ENCODE measurements at places on chromosomes 4 and X.

DNA sequence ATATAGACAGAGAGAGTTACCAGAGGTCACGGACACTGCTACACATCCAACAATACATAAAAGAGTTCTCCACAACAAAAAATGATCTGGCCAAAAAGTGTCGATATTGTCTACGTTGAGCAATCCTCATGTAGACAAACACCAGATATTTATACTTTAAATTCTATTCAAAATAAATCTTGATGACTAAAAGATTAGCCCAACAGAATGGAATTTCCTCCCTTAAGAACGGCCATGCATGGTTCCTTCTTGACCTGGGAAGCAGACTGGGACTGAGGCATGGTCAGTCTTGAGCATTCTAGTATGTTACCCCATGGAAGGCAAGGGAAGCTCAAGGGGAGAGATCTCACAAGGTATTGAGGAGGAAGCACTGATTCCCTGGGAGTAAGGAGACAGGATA, 43.5 kb downstream of the LHFPL1 start:
- DNase-seq: no peak

- DNase-seq: no peak
These were observed 62.7 kb downstream of the BMP15 start for GRCh38 chrX:50973199-50973598.

GRCh38 chrX:118495958-118496762, 545 bp downstream of the DOCK11 start:
- peak; percentile 40 for DNase-seq

DNA sequence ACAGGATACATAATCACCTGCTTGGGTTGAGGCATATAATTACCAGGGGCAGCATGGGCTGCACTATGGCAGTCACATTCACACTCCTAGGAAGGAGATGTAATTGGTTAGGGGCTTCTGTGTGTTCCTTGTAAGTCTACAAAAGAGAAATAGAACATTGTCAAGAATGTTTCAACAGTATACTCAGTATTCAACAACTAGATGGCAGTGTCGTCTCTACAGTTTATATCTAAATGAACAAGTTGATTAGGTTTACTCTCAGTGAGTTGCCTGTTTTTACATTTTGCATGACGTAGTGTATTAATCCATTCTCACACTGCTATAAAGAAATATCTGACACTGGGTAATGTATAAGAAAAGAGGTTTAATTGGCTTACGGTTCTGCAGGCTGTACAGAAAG, 50.5 kb upstream of the RAB33B start:
- DNase-seq: no peak

DNA sequence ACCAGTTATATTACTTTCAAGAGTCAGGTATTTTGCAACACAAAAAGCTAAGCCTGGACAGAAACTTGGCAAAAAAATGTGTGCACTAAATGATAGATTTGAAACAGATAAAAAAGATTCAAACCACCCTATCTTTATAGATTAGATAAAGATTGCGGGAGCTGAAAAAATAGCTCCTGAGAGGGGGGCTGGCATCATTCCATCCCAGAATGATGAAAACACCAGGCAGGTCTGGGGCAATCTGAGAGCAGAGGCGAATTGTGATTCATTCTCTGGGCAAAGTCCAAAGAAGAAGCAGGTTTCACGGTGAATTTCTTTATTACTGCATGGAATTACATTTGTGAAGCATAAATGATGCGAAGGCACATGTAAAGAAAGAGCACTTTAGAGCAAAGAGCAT, 168.5 kb upstream of the DMD start:
- peak; percentile 12 for DNase-seq

GRCh38 chr4:148094149-148094548, 348.1 kb downstream of the NR3C2 start:
- no peak for DNase-seq

- DNase-seq: no peak
These were observed 24.5 kb downstream of the ELF4 start for GRCh38 chrX:130085551-130086446.

DNA sequence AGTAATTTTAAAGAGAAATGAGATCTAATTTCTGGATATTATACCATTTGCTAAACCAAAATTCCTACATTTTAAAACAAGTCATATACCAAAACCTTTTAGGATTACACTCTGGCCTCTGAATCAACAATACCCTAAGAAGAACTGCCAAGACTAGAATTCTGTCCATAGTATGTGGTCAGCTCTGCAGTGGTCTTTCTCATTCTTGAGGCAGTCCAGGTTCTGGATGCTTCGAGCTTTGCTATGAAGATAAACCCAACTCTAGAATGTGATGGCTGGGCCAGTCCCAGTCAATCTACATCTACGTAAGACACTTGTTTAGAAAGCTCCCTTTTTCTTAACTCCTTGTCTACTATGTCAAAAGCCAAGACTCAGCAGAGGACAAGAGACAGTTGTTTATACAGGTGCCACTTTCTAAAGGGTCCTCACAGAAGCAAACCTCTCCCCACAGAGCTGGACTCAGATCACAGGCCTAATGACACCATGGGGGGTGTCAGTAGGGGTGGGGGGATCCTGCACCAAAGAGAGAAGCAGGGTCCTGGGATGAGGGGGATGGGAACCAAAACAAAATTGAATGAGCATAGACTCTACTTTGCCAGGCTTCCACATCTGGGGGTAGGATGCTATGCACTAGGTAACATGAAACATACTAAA, 63.2 kb downstream of the SH3RF1 start:
- no peak for DNase-seq

- peak; percentile 41 for DNase-seq
These were observed 83.5 kb upstream of the SPRY1 start for GRCh38 chr4:123312951-123313592.

DNA sequence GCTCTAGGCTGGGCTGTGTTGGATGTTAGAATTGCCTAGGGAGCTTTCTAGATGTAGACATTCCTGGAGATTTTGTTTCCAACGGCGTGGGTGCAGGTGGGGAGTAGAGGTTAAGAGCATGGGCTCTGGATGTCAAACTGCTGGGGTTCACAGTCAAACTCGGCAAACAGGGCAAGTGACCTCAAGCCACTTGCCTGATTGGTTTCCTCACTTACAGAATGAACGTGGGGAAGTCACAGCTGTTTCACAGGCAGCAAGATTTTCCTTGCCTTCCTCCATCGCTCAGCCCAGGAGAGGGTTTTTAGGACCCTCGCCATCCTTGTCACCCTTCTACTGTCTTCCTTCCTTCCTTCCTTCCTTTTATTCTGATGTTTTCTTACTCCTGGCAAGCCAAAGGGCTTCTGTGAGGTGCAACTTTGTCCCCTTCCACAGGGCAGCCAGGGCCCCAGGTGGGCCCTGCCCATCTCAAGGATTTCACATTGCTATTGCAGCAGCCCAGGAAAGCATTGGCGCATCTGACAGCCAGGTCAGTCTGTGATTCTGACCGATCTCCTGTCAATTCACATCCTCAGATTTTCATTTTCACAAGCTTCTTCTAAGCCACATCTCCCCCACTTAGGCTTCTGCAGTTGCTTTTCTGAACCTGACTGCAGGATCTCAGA, 7.0 kb downstream of the RTL5 start:
- no peak for DNase-seq

DNA sequence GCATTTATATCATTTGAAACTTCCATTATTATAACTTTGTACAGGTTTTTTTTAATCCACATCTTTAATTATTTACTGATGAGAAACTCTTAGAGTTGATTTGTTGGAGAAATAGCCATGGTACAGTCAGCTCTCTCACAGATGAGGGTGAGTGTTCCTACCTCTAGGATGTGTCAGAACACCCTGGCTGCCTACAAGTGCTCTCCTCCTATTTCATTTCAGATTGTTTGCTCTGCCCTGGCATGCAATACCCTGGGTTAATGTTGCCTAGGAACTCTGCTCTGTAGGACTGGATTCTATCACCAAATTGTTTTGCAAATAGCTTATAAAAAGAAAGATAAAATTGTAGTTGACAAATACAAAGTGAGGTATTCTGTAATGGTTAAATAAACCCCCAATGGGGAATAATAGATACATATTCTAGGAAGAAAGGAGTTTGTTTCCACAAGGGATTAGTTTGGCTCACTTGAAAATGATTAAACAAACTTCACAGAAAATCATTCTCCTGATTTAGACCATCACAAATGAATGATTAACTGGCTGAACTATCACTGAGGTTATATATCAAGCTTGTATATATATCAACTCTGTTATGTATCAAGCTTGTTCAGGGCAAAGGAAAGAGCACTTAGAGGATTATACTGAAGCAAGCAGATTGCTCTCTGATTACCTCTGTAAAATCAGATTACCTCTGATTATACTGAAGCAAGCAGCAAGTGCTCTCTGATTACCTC, 150.0 kb downstream of the PDE5A start:
- DNase-seq: no peak

DNA sequence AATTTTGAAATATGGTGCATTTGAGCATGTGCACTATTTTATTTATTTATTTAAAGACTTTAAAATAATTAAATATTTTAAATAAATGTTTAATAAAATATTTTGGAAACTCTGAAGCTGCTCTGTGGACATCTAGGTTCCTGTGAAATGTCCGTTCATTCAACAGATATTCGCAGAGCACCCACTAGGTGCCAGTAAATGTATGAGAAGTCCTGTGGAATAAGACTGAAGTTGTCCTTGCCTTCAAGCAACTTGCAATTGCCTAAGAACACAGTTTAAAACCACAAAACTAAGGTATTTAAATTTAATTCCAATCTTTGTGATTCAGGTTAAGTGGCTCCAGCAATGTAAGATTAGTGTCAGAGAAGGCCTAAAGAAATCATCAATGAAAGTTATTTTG, 306.7 kb downstream of the GBA3 start:
- DNase-seq: no peak

GRCh38 chrX:93673869-93674271, at the start of gene FAM133A:
Gene FAM133A (plus strand): TSS chrX:93674206. CDS start chrX:93709420, 35,214 bp downstream.
- peak; percentile 15 for DNase-seq

GRCh38 chrX:152157042-152157441, 18.7 kb upstream of the MAGEA10 start:
- no peak for DNase-seq

- DNase-seq: no peak
These were observed 78.3 kb downstream of the AR start for GRCh38 chrX:67622053-67622585.

DNA sequence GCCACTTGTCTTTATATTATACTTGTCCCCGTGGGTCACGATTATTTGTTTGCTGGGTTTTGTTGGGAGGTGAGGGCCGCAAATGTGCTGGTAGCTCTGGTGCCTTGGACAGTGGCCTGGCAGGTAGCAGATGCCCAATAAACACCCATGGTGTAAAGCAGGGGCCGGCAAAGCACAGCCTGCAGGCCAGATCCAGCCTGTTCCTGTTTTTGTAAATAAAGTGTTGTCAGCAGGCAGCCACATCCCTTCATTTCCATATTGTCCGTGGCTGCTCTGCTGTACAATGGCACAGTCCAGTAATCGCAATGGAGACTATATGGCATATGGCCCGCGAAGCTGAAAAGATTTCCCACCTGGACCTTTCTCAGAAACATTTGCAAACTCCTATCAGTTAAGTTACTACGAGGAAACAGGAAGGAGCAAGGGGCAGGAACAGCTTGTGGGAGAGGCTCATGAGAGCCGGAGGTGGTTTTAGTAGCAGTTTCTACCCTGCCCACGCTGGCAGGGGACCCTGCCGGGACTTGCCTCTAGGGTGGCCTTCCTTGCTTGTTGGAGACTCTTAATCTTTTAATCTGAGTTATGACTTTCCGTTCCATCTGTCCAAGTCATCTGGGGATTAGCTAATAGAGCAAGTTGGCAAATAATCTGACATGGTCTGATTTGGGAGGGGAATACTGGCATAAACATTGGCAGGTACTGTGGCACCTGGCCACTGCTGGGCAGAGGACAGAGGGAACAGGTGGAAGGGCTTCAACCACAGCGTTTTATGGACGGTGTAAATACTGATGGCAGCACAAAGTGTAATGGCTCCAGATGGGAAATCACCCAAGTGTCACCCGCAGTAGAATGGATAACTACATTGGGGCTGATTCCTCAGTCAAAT, 19.6 kb downstream of the CLCN4 start:
- DNase-seq: no peak

DNA sequence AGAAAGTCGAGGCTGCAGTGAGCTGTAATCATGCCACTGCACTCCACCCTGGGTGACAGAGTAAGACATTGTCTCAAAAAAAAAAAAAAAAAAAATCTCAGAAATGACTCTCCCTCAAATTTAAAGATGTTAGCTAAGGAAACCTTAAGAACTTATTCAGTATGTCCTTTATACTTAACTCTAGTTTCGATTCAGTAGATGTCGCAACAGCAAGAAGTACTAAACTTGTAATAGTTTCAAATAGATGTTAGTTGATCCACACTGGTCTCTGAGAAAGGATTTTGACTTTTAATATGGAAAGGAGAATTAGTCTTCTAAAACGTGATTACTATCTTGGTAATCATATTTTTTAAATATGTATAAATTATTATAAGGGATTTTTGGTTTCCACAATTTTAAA, 29.6 kb downstream of the NKX3-2 start:
- no peak for DNase-seq

- no peak for DNase-seq
These were observed 31.0 kb downstream of the CC2D2A start for GRCh38 chr4:15500701-15501100.

GRCh38 chr4:85496126-85496849, 21.3 kb downstream of the ARHGAP24 start:
- no peak for DNase-seq

- no peak for DNase-seq
These were observed 176.0 kb downstream of the COX18 start for GRCh38 chr4:72893354-72894066.

DNA sequence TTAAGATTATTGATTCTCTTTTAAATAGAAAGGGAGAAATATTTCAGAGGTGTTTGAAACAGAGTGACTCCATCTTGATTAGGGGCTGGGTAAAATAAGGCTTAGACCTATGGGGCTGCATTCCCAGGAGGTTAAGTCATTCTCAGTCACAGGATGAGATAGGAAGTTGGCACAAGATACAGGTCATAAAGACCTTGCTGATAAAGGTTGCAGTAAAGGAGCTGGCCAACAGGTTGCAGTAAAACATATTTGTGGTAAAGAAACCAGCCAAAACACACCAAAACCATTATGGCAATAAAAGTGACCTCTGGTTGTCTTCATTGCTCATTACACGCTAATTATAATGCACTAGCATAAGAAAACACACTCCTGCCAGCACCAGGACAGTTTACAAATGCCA, 165.0 kb downstream of the SPIN4 start:
- DNase-seq: no peak

DNA sequence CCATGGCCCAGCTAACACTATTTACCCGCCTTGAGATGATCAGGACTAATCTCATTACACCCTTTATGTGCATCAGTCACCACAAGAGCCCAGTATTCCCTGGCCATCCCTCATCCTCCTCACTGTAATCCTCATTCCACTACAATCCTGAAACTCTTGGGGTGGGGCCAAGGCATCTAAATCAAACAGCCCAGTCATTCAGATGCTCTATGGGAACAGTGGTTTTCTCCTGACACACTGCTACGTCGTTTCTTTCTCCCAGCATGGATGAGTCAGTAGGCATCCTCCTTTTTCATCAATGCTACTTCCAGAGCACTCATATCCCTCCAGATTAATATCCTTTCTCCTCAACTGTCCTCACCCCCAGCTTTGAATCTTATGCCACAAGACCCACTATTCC, 5.6 kb downstream of the SDAD1 start:
- DNase-seq: no peak

GRCh38 chrX:73215246-73215645, 595 bp upstream of the NAP1L2 start:
- DNase-seq: no peak

- no peak for DNase-seq
These were observed 287.4 kb downstream of the CHIC1 start for GRCh38 chrX:73850124-73851013.

- DNase-seq: no peak
These were observed 12.2 kb downstream of the GK start for GRCh38 chrX:30665471-30665870.
